Metanephros (tissue), 2 donors: ENCODE measurements at places on chromosomes 6 and 20. TPM values are rescaled to one million over a fixed set of nuclear protein-coding genes. Genes with fewer than 3 reads are reported as not detected.

HSD17B8 gene
- 21.0 TPM for total RNA-seq

SPATA25 gene
- total RNA-seq = 4.7 TPM

PTGIS gene
- 43.4 TPM for total RNA-seq

CST4 gene
- total RNA-seq = not detected

CPNE5 gene
- 14.2 TPM for total RNA-seq

HS3ST5 gene
- 0.41 TPM for total RNA-seq

FAM229B gene
- total RNA-seq = 17.9 TPM

TREML2 gene
- total RNA-seq = 0.76 TPM

WFDC12 gene
- not detected for total RNA-seq

NRSN1 gene
- 0.12 TPM for total RNA-seq

LAMA4 gene
- total RNA-seq = 127 TPM

BPIFA1 gene
- total RNA-seq = not detected
